ENCODE measurements at places on chromosomes 1 and 21.

DNA sequence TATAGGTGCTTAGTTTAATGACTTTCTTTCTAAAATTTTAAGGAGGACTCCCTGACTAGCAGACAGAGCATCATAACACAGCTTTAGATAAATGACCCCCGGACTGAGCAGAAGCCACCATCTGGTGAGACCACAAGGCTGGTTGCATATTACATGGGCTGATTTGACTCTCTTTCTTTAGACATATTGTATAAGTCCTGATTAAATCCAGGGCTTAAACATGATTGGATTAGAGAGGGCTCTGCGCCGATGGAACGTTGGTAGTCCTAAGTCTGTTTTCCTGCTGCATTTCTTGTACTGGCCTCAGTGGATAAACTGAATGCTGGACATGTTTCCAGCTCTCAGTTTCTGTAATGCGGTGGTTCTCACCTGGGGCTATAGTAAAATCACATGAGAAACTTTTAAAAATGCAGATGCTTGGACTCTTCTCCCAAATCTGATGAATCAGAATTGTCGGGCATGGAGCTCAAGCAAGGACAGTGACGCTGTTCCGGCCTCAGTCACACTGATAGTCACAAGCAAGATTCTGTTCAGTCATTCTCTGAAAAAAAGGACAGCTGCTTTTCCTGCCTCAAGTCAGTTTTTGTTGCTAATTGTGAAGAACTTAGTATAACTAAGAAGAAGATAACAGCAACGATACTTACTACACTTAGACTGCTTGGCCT is 16.6 kb downstream of the DDI2 start:
- DNase-seq: no peak

- DNase-seq: no peak
Measured at GRCh38 chr1:53071167-53071865, 9.3 kb downstream of the PODN start.

DNA sequence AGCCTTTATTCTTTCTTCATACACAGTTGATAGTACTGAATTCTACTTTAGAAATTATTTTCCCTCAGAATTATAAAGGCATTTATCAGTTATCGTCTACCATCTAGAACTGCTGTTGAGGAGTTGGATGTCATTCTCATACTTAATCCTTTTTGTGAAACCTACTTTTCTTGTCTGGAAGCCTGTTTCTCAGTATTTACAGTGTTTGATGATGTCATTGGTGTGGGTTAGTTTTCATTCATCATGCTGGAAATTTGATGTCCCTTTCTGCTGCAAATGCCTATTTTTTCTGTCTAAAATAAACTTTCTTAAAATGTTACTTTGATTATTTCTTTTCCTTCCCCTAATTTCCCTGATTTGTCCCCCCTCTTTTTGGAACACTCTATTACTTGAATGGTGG is 22.8 kb upstream of the ZNF281 start:
- no peak for DNase-seq

- no peak for DNase-seq
Measured at GRCh38 chr1:163897412-163898155, 575.8 kb downstream of the NUF2 start.

DNA sequence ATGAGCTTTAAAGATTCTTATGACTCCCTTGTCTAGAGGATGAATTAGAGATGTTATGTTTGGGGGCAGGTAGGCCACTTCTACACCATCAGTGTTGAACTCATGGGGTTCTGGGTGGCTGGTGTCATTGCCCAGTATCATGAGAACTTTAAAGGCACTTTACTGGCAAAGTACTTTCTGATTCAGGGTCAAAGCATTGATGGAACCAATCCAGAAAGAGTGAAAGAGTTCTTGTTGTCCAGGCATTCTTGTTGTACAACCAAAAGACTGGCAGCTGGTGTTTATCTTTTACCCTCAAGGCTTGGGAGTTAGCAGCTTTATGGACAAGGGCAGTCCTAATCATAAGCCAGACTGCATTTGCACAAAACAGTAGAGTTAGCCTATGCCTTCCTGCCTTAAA is 673.0 kb downstream of the USP25 start:
- no peak for DNase-seq

GRCh38 chr21:33441489-33442477 is 38.0 kb downstream of the TMEM50B start:
- no peak for DNase-seq
